ENCODE measurements at places on chromosomes 3 and 15. TPM values are rescaled to one million over a fixed set of nuclear protein-coding genes. Genes with fewer than 3 reads are reported as not detected.
A peak's percentile ranks its signal among the peaks of the same experiment; 100 is the strongest.

Gene DPPA2
- polyA plus RNA-seq, result not detected

Gene LOXL1
- 5.1 TPM for polyA plus RNA-seq

Gene PAQR5
- polyA plus RNA-seq, result 0.09 TPM

Gene ATP10A
- polyA plus RNA-seq, result 0.14 TPM

Gene PCLAF
- polyA plus RNA-seq, result 0.42 TPM

Gene CTXN2
- polyA plus RNA-seq, result not detected

DNA sequence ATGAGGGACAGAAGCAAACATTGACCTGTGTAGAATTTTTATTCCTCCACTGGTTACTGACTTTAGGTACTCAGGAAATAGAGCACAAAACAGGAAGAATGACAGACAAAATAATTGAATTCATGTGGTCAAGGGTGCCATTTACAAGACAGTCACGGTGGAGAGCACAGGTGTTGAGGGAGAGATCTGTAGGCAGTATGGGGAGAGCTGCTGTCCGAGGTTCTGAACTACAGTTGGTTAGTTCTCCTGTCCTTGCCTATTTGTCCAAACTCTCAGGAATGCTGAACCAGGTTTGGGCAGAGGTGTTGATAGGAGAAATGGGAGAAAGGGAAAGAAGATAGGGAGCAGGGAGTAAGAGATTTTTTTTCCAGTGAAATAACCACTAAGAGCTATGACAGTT lies 178.5 kb upstream of the ZBTB20 start:
- DNase-seq, result no peak

DNA sequence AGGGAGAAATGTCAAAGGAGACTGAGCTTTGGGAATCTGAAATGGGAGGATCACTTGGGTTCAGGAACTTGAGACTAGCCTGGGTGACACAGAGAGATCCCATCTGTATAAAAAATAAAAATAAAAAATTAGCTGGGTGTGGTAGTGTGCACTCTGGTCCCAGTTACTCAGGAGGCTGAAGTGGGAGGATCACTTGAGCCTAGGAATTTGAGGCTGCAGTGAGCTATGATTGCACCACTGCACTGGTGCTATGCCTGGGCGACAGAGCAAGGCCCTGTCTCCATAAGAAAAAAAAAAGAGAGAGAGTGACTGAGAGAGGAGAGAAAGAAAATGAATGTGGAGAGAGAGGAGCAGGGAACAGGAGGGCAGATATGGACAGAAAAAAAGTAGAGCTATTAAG lies 72.8 kb downstream of the SENP2 start:
- DNase-seq, result no peak

GRCh38 chr3:124383846-124384466 lies 346.3 kb upstream of the UMPS start:
- DNase-seq, result no peak

- no peak for DNase-seq
Observed at GRCh38 chr3:75294124-75294523, 370.0 kb upstream of the FRG2C start.

DNA sequence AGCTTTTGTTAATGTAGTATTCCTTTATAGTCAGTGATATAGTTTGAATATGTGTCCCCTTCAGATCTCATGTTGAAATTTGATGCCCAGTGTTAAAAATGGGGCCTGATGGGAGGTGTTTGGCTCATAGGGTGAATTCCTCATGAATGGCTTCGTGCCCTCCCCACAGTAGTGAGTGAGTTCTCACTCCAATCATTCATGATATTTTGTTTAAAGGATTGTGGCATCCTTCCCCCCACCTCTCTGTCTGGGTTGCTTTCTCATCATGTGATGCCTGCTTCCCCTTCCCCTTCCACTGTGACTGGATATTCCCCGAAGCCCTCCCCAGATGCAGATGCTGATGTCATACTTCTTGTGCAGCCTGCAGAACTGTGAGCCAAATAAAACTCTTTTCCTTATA lies 649.8 kb upstream of the NR2F2 start:
- DNase-seq, result no peak

DNA sequence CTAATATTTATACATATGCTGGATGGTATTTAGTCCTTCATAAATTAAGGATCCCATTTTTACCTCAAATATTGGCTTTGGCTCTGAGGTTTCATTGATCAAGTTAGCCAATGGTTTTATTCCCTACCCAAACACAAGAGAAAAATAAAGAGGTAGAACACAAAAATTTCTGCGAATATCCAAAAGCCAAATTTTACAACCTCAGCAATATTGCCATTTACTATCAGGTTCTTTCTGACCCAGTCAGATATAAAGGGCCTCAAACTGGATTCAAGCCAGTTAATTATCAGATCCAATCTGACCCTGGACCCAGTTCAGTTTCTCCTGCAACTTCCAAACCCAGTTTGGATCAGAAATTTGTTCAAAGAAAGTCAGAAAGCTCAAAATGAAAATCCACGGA lies 998.1 kb downstream of the SI start:
- DNase-seq, result no peak

- no peak for DNase-seq
Observed at GRCh38 chr3:7211740-7212139, 350.8 kb downstream of the GRM7 start.

GRCh38 chr15:85649372-85649771 lies 145.4 kb downstream of the KLHL25 start:
- DNase-seq, result no peak

- DNase-seq, result no peak
Observed at GRCh38 chr3:3918763-3919162, 119.5 kb downstream of the LRRN1 start.

DNA sequence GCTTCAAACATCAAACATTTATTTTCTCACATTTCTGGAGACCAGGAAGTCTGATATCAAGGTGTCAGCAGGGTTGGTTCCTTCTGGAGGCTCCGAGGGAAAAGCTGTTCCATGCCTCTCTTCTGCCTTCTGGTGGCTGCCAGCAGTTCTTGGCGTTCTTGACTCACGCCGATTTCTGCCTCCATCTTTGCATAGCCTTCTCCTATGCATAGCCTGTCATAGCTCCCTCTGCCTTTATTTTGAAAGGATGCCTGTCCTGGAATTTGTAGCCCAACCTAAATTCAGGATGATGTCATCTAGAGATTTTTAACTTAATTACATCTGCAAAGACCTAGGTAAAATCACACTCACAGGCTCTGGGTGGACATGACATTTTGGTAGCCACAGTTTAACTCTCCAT lies 70.4 kb downstream of the RGMA start:
- DNase-seq, result no peak

DNA sequence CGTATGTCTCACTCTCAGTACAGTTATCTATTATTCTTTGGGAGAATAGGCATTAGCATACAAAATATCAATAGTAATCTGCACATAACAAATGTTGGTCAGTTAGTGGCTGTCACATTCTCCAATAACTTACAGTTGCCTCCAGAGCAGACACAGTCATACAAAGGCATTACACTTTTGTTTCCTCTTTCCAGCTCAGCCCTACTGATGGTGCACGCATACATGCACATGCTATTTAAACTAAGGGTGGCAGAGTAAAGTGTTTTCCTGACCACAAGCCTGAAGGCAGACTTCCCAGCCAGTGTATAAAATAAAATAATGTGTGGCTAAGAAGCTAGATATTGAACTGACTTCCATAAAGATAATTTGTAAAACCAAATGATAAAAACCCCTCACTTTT lies 47.6 kb downstream of the PHLDB2 start:
- DNase-seq, result no peak

DNA sequence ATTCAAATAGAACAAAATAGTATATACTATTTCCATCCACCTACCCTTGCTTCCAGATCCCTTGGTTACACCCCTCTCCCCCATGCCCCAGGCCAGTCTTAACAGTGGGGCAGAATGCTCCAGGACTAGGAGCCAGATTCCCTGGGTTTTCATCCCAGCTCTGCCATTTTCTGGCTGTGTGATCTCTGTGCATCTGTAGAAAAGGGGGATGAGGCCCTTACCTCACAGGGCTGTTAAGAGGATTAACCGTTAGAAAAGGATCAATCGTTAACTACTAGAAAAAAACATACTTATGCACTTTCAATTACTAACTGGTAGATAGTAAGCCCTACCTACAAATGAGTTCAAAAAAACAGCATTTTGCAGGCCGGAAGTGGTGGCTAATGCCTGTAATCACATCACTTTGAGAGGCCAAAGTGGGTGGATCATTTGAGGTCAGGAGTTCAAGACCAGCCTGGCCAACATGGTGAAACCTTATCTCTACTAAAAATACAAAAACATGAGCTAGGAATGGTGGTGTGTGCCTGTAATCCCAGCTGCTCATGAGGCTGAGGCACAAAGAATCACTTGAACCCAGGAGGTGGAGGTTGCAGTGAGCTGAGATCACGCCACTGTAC lies 11.7 kb downstream of the EBLN2 start:
- DNase-seq, result no peak

GRCh38 chr3:184583578-184584451 lies 22.2 kb downstream of the EPHB3 start:
- DNase-seq, result peak; percentile 59

GRCh38 chr3:191263365-191263764 lies 64.3 kb downstream of the OSTN start:
- DNase-seq, result no peak

DNA sequence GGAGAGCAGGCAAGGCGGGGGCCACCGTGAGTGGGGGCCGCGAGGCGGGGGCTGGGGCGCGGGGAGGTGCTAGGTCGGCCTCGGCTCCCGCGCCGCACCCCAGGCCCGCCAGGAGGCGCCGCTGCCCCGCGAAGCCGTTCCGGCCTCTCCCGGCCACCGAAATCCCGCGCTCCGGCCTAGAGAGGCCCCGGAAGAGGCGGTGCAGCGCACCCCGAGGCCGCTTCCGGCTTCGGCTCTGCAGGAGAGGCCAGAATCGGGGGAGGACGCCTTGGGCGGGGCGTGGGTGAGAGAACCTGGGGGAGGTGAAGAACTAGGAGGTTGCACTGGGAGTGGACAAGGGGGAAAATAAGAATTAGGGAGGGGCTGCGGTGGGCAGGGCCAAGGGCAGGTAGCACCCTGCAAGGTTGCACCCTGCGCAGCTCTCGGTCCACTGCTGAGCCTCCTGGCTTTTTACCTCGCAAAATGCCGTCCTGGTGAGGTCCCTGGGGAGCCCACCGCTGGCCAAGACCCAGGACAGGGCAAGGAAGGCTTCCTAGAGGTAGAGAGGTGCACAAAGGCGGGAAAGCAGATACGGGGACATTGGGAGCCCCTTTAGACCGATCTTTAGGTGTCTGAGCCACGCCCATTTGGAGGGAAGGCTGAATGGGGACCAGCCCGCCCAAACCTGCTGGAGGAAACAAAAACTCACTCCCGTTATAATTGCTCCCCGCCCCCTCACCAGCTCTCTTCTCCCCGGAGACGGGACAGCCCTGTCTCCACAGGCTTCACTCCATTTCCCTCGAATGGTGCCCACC lies 8.4 kb upstream of the GNAI2 start:
- DNase-seq, result peak; percentile 96

- DNase-seq, result no peak
Observed at GRCh38 chr3:153369561-153370374, 207.7 kb downstream of the RAP2B start.

DNA sequence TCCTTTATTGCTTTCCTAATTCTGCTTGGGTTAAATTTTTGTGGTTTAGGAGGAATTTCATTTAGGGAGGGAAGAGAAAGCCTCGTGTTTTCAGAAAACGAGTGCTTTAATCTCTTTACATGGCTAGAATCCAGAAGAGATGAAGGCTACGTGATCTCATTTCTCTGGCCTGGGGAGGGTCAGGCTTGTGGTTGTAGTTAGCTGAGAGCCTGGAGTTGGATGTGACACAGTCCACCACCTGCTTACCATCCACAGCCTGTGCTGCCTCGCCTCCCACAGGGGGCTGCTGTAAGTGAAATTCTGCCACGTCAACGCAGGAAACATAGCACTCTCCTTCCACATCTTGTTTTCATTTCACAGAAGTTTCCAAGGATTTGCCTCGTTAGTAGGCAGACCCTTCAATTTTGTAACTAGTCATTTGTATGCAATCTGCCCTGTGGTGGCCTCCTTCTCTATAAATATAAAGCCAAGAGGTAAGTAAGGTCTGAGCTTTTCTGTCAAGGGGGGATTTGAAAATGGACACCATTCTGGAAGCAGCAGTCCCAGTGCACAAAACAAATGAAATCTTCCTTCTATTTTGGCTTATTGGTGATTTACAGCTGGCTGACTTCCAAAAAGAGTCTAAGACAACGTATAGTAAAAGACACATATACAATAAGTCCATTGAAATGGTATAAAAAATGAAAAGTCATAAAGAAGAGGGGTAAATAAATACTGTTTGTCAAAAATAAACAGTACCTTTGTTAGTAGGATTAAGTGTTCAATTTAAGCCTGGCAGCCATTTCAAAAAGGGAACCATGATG lies 3.4 kb downstream of the GXYLT2 start:
- no peak for DNase-seq

DNA sequence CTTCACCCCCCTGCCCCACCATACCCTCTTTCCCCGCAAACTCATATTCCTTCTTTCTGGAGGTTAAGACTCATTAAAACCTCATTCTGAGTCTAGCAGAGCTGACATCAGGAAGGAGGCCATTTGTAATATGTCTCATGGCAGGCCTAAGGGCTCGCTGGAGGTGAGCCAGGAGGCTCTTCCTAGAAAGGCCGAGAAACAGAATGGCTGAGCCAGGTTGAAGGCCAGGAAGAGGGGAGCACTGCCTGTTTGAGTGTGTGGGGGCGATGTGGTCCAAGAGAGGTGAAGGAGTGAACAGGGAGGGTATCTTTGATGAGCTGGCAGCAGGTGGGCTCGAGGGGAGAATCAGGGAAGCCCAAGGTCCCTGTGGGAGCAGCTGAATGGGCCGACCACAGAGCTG lies 317.3 kb downstream of the TLE3 start:
- DNase-seq, result no peak

- no peak for DNase-seq
Observed at GRCh38 chr15:99967841-99968371, 234.7 kb upstream of the LYSMD4 start.

- no peak for DNase-seq
Observed at GRCh38 chr3:66486202-66486601, 14.6 kb downstream of the LRIG1 start.

DNA sequence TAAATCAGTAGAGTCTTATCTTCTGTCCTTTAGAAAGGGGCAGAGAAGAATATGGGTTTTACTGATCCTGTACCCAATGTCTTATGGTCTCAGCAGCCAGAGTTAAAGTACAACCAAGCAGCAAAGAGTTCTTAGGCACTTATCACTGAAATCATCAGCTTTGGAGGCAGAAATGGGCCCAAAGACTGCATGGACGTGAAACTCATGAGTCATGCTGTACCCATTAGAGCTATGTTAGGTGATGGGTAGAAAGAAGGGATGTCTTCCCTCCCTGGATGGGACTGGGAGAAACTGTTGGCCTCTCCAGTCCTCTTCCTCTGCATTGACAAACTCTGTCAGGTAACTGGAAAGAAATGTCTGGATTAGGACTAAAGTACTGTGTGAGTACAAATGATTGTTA lies 63.4 kb downstream of the EOMES start:
- no peak for DNase-seq
